ENCODE measurements at places on chromosomes 12 and 14.

- no peak for DNase-seq
These were observed at the start of gene IKZF4 for GRCh38 chr12:56020423-56021184. Gene IKZF4, plus strand, starts transcription at chr12:56021043. Its CDS starts 451 bp downstream, at chr12:56021494.

- DNase-seq: no peak
These were observed 30.4 kb upstream of the RIMBP2 start for GRCh38 chr12:130746546-130746945.

GRCh38 chr14:73014105-73014504 is 12.8 kb downstream of the ZFYVE1 start:
- peak; percentile 33 for DNase-seq

GRCh38 chr12:54784115-54784514 is 70.2 kb upstream of the MUCL1 start:
- no peak for DNase-seq

- no peak for DNase-seq
These were observed 25.4 kb upstream of the ATXN2 start for GRCh38 chr12:111624540-111624939.

DNA sequence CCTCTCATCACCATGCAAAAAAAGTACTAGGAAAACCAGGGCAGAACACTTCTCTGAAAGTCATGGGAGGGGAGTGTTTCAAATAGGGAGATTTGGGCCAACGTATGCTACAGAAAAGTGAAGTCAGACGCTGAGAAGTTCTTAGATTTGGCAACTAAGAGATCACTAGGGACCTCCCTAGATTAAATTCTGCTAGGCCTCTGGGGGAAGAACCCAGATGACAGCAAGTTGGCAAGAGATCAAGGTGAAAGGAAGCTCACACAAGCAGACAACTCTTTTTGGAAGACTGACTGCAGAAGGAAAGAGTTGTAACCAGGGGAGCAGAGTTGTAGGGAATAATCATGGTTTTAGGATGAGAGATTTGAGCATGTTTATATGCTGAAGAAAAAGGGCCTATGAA is 20.7 kb downstream of the IQSEC3 start:
- DNase-seq: no peak

DNA sequence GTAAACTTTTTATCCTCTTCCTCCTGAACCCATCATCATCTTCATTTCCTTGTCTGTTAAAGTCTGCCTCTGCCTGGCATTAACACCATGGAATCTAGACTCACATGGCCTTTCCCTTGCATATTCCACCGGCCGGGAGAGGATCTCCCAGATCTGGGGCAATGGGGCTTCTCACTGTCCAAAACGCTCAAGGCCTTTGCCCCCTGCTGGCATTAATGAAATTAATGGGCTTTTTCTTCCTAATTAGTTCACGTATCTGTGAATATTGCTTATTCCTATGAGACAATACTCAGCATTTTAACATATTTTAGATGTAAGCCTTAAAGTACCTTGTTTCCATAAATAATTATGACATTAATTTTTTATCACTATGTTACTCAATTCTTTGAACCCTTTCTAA is 42.9 kb upstream of the CAPRIN2 start:
- DNase-seq: no peak

- DNase-seq: no peak
These were observed at the start of gene ANKS1B for GRCh38 chr12:99984271-99985128. Gene ANKS1B, minus strand, starts transcription at chr12:99984936. Its CDS starts 699 bp downstream, at chr12:99984237.

- peak; percentile 12 for DNase-seq
These were observed 44.4 kb downstream of the ANO6 start for GRCh38 chr12:45260104-45260815.

GRCh38 chr12:111426344-111427185 is 20.8 kb downstream of the SH2B3 start:
- DNase-seq: peak; percentile 51

DNA sequence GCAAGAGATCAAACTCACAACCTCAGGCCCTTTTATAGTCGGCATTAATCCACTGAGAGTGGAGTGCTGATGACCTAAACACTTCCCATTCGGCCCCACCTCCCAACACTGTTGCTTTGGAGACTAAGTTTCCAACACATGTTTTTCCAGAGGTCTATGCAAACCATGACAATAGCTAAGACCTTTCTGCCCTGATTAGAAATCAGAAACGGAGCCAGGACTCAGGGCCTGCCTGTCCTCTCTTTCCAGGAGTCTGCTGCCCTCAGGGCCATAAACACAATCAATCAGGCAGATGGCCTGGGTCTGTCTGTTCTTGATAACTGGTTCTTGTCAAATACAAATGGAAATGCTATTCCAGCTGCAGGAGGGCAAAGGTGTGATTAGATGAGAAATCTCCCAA is 97.2 kb upstream of the PSMC1 start:
- no peak for DNase-seq

DNA sequence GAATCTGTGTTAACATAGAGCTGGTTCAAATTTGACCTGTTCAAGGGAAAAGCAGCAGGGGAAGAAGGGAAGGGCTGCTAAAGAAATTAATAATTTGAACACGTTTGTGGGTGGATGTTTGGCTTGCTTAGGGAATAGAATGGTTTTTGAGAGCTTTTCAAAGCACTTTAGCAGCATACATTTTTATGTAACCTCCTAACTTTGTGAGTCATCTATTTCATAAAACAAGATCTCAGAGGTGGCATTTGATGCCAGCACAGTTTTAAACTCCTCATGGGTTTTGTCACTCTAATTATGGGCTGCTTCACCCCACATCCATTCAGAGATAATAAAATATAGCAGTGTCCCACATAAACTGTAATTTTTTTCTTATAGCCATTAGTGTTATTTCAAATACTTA is 143.8 kb downstream of the ACSS3 start:
- no peak for DNase-seq

DNA sequence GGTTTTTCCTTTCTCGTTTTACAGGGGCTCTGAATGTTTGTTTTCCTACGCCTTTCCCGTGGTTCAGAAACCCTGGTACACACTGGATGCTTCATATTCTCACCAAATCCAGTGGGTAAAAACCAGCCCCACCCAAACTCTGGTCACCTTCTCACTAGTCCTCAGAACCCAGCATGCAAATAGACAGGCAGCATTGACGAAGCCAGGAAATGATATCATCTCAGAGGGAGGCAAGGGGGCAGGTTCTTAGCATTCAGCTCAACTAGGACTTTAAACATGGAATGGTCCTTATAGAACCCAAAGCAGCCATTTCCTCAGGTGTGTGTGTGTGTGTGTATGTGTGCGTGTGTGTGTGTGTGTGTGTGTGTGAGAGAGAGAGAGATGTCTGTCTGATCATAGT is 142.0 kb downstream of the KCNK10 start:
- DNase-seq: no peak

GRCh38 chr14:33430414-33431035 is 491.8 kb downstream of the NPAS3 start:
- no peak for DNase-seq

DNA sequence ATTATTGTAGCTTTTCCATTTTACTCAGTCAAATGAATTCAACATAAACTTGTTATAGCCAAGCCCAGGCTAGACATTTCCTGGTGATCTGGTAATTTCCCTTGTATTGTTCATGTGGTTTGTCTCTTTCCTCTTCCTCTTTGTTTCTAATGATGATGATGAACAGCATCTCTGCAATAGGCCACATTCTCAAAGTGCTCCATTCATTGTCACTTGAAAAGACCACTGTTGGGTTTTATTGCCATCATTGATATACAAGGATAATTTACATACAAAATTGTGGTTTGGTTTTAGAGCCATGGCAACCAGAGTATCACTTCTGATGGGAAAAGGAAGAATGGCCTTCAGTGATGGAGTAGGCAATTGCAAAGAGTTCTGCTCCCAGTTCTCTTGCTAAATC is 379.3 kb downstream of the RGS6 start:
- DNase-seq: no peak

DNA sequence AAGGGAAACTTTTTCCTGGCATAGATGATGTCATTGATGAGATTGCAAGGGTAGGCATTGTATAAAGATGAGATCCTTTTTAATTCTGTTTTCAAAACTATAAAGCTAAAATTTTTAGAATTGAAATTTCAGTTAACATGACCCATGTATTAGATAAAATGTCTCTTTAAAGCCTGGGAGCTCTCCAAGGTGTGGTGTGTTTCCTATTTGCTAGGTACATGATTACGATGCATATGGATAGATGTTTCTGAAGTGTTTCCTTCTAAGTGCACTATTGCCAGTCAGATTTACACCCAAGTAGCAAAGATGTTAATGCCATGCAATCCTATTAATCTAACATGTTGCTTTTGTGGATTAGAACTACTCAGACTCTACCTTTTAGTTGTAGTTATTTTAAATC is 834.7 kb downstream of the DIO2 start:
- no peak for DNase-seq

- DNase-seq: no peak
These were observed 1.3 kb downstream of the FBXO33 start for GRCh38 chr14:39430762-39431415.

DNA sequence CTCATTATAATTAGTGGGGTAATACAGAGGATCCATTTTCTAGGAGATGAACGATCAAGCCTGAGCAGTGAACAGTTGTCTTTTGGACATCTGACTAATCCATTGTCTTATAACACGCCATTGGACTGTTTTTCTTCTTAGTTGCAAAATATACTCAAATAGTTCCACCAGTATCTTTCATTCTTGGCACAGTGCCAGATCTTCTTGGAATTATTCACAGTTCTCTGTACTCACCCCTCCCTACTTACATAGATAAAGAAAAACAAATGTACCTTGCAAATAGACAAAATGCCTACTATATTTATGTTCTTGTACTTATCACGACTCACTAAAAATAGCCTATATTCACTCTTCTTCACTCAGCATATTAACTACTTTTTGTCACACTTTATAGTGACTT is 3.8 kb downstream of the CBLN3 start:
- DNase-seq: peak; percentile 56

DNA sequence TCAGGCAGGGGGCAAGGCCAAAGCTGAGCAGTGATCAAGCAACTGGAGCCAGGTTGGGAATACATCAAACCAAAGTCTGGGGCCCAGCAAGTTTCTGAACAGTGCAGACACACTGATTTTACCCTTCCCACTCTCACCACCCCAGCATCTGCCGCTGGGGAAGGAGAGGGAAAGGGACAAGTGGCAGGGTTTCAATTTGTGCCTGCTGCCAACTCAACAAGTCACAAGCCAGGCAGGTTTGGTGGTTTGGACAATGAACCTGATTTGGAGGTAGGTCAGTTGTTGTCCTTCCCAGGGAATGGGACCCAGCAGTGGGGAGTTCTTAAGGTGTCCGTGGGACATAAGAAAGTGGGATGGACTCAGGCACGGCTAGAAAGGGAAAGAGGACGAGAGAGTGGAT is 151.9 kb upstream of the NOS1 start:
- no peak for DNase-seq

GRCh38 chr14:75499084-75499875 is 23.0 kb upstream of the BATF start:
- DNase-seq: no peak

GRCh38 chr12:1473418-1473817 is 121.0 kb downstream of the FBXL14 start:
- DNase-seq: peak; percentile 48

DNA sequence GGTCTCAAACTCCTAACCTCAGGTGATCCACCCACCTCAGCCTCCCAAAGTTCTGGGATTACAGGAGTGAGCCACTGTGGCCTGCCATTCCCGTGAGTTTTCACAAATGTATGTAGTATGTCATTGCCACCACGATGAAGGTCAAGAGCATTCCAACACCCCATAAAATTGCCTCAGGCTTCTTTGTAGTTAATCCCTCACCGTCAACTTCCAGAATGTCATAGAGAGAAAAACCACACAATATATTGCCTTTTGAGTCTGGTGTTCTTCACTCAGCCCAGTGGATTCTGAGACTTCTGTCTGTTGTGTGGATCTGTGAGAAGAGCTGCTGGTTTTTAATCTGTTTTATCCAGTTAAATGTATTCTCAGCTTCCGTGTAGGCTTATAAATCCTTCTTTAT is 12.6 kb upstream of the CFAP251 start:
- DNase-seq: no peak

DNA sequence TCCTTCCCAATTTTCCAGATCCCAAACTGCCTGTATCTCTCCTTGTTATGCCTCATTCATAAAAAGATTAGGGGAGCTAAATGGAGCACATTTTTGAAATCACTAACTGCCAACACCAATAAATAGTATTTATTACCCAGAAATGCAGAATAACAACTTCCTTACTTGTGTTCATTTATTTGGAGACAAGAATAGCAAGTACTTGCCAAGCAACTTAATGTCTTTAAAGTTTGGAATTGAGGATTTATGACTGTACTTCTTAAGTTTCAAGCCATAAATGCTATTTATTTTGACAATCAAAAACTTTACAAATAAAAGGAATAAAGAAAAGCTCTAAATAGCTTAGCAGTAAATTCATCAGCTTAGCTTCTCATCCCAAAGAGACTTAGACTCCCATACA is 626.1 kb upstream of the NOVA1 start:
- DNase-seq: no peak

- no peak for DNase-seq
These were observed 188.4 kb upstream of the NAV3 start for GRCh38 chr12:77642246-77642645.

DNA sequence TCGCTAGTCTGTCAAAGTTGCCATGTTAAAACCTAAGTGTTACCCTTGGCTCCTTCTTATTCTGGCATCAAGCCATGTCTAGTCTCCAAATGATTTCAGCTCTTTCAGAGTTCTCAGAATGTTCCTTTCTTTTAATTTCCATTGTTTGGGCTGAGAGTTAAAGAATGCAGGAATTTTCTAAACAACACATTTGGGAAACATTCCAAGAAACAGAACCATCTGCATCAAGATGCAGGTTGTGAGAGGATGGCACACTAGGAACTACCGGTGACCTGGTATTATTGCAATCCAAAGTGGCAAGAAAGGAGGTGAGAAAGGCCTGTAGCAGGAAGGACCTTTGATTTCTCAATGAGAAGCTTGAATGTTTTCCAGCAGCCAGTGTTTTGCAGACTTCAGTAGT is 30.1 kb downstream of the SLC35F4 start:
- DNase-seq: no peak

DNA sequence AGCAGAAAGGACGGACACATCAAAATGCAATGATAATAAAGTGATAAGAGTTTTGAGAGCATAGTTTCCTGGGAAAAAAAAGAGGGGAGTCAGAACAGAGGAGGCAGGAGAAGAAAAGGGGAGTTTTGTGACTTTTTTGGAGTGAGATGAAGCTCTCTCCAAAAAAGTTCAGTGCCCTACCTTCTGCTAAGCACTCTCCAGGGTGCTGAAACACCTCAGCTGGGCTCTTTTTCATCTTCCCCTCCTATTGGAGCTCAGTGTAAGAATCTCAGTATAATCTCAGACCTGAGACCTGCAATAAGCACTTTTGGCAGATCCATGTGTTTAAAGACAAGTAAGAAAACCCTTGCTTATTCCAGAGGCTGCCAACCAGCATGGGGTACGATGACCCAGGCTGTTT is 58.9 kb upstream of the SRRM4 start:
- no peak for DNase-seq

GRCh38 chr14:81147140-81147897 is 73.4 kb downstream of the GTF2A1 start:
- no peak for DNase-seq

- DNase-seq: no peak
These were observed 39.0 kb upstream of the HDAC7 start for GRCh38 chr12:47858511-47859266.

Measured in HCEC 1CT (cell line).